ENCODE measurements at places on chromosomes 4 and X. TPM values are rescaled to one million over a fixed set of nuclear protein-coding genes. Genes with fewer than 3 reads are reported as not detected.

GRCh38 chrX:133868682-133869081 lies 116.7 kb downstream of the GPC3 start:
- DNase-seq = no peak

- DNase-seq = no peak
Observed at GRCh38 chr4:67393699-67394281, 151.5 kb downstream of the CENPC start.

Gene RS1
- total RNA-seq = not detected

GRCh38 chrX:109940411-109940810 lies 62.5 kb upstream of the TMEM164 start:
- no peak for DNase-seq

- no peak for DNase-seq
Observed at GRCh38 chrX:15242899-15243555, 26.9 kb downstream of the ASB9 start.

DNA sequence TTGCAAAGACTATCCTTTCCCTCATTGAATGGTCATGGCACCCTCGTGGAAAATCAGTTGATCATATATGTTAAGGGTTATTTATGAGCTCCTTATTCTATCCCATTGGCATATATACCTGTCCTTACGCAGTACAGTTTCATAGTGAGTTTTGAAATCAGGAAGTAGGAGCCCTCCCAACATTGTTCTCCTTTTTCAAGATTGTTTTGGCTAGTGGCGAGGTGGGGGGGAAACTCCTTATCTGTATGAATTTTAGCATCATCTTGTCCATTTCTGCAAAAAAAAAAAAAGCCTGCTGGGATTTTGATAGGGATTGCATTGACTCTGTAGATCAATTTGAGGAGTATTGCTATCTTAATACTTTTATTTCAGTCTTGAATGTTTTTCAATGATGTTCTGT lies 2.5 kb upstream of the USP9X start:
- no peak for DNase-seq

GRCh38 chr4:154076921-154077320 lies 288.0 kb upstream of the SFRP2 start:
- DNase-seq = no peak

Gene SH3RF1
- 37.0 TPM for total RNA-seq

Gene PAGE5
- total RNA-seq = not detected

Gene SLC10A6
- total RNA-seq = 4.0 TPM

DNA sequence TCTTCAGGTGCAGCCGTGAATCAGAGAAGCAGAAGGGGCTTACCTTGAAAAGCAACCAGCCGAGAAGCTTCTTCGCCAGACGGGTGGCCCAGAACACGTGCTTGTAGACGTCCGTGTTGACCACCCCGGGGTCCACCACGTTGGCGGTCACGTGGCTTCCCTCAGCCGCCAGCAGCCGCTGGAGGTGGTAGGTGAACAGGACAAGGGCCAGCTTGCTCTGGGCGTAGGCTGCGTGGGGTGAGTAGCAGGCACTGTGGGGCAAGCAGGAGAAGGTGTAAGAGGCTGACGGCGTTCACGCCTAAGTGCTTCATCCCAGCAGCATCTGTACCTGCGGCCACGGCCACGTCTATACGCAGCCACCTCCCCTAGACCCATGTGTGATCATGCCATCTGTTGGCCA lies 257.8 kb downstream of the DHRSX start:
- DNase-seq = no peak

DNA sequence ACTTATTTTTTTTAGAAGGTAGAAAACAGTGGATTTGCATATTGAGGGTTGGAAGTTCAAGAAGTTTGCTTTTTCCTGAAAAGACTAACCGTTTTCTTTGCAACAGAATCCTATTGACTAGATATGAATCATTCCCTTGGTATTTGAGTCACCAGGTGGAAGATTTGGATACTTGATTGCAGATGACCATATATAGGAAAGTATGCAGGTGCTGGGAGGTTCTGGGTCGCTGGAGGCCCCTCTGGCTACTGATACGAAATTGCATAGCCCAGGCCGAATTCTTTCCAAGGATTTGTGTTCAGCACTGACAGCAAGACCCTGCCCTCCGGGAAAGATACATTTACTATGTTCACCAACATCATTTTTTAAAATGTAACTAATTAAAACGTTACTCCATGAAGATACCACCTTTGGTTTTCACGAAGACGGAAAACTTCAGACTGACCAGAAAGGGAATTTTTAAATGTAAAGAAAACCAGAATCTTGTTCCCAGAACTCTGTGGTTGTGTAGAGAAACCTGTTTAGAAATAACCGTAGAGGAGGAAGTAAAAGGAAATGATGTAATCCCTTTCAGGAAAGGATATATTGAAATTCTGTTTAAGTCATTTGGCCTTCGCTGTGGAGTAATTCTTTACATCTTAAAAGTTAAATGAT lies 946 bp downstream of the ANXA3 start:
- no peak for DNase-seq

GRCh38 chrX:10507181-10507580 lies 113.2 kb downstream of the MID1 start:
- DNase-seq = no peak

GRCh38 chr4:64857815-64858214 lies 448.6 kb upstream of the TECRL start:
- DNase-seq = no peak

Gene AWAT2
- not detected for total RNA-seq

DNA sequence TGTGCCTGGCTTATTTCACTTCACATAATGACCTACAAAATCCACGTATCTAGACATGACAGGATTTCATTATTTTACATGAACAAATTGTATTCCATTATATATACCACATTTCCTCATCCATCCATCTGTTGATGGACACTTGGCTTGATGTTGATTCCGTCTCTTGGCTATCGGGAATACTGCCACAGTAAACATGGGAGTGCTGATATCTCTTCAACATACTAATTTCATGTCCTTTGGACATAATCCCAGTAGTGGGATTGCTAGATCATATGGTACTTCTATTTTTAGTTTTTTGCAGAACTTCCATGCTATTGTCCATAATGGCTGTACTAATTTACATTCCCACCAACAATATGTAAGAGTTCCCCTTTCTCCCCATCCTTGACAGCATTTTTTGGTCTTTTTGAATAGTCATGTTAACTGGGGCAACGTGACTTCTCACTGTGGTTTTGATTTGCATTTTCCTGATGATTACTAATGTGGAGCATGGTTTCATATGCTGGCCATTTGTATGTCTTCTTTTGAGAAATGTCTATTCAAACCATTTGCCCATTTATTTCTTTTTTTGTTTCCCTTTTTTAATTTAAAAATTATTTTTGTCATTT lies 68.9 kb downstream of the HTRA3 start:
- DNase-seq = no peak

Gene PNMA3
- total RNA-seq = under 0.01 TPM

- DNase-seq = peak; percentile 47
Observed at GRCh38 chr4:1395941-1396805, 10.1 kb downstream of the NKX1-1 start.
